ENCODE measurements at places on chromosomes 12 and 14. TPM values are rescaled to one million over a fixed set of nuclear protein-coding genes. Genes with fewer than 3 reads are reported as not detected.

- no peak for DNase-seq
- H3K4me3 ChIP-seq: no peak overlapping the region
- H3K36me3 ChIP-seq: no peaks in the 10 kb centered on the region
- peaks cover 74% of the 10 kb centered on the region for H3K4me1 ChIP-seq
Measured at GRCh38 chr14:99560403-99560802, 43.6 kb downstream of the CCDC85C start.

GRCh38 chr14:69152181-69152901 is 578 bp downstream of the DCAF5 start:
- no peaks in the 10 kb centered on the region for H3K4me1 ChIP-seq
- H3K36me3 ChIP-seq: no peaks in the 10 kb centered on the region
- no peaks in the 10 kb centered on the region for H3K27me3 ChIP-seq
- H3K27ac ChIP-seq: peak overlapping the region; percentile 90
- peak; percentile 46 for DNase-seq
- peak overlapping the region; percentile 87 for H3K4me3 ChIP-seq

GRCh38 chr14:74951443-74952179 is 3.8 kb downstream of the PGF start:
- H3K27me3 ChIP-seq: no peaks in the 10 kb centered on the region
- H3K27ac ChIP-seq: no peak overlapping the region
- DNase-seq: no peak
- H3K4me1 ChIP-seq: no peaks in the 10 kb centered on the region

DNA sequence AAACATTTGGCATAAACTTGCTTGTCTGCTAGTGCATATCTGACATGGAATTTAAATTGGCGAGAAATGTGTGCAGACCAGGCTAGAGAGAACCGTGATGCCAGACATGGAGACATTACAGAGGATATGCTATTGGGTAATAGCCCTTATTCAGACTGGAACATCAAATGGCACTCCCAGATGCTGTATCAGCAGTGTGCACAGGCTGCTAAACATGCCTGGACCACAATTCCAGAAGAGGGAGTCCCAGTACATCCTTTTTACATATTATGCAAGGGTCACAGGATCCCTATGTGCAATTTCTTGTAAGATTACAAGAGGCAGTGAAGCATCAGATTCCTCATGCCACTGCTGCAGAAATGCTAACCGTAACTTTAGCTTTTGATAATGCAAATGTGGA is 354.5 kb upstream of the FOXG1 start:
- no peak overlapping the region for H3K4me3 ChIP-seq
- H3K27me3 ChIP-seq: no peaks in the 10 kb centered on the region
- no peaks in the 10 kb centered on the region for H3K4me1 ChIP-seq
- H3K27ac ChIP-seq: no peak overlapping the region
- no peaks in the 10 kb centered on the region for H3K36me3 ChIP-seq
- no peak for DNase-seq

GRCh38 chr14:102754370-102755262 is 22.6 kb upstream of the TRAF3 start:
- no peaks in the 10 kb centered on the region for H3K36me3 ChIP-seq
- H3K27ac ChIP-seq: no peak overlapping the region
- no peaks in the 10 kb centered on the region for H3K4me1 ChIP-seq
- no peak for DNase-seq
- no peaks in the 10 kb centered on the region for H3K27me3 ChIP-seq

DNA sequence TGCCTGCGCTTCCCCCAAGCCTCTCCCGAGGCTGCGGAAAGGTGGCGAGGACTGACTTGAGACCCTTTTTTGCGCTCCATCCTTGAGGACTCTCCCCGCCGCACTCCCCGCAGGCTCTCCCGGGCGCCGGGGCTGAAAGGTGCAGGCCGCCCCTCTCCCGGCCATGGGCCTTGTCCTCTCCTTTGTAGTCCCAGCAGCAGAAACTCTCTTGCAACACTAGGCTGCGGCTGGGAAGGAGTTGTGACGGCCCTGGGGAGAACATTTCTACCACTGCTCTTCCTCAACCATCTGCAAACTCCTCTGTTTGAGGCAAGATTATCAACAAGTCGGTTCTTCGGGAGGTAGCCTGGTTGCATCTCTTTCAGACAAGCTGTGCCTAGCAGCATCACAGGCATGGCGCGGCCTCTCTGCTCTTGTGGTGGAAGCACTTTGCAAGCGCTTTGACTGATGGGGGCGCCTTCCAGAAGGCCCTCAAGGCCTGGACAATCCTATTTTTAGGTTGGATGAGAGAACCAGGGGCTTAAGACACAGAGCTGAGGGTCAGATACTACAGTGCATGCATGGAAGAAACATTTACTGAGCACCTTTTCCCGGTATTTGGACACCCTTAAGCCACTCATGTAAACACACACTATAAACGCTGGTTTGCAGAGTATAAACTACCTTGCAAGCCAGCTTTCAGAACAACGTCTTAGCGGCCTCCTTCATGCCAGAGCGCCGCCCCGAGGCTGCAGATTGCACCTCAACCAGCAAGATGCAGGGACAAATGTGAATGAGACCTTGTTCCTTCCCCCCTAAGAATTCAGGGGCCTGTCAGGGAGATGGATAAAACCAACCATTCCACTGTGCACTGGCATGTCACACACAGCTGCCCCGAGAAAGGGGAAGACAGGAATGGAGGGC is 1.2 kb upstream of the PRIMA1 start:
- peaks cover 11% of the 10 kb centered on the region for H3K4me1 ChIP-seq
- H3K36me3 ChIP-seq: no peaks in the 10 kb centered on the region
- H3K4me3 ChIP-seq: no peak overlapping the region
- no peak overlapping the region for H3K27ac ChIP-seq
- no peaks in the 10 kb centered on the region for H3K27me3 ChIP-seq

DNA sequence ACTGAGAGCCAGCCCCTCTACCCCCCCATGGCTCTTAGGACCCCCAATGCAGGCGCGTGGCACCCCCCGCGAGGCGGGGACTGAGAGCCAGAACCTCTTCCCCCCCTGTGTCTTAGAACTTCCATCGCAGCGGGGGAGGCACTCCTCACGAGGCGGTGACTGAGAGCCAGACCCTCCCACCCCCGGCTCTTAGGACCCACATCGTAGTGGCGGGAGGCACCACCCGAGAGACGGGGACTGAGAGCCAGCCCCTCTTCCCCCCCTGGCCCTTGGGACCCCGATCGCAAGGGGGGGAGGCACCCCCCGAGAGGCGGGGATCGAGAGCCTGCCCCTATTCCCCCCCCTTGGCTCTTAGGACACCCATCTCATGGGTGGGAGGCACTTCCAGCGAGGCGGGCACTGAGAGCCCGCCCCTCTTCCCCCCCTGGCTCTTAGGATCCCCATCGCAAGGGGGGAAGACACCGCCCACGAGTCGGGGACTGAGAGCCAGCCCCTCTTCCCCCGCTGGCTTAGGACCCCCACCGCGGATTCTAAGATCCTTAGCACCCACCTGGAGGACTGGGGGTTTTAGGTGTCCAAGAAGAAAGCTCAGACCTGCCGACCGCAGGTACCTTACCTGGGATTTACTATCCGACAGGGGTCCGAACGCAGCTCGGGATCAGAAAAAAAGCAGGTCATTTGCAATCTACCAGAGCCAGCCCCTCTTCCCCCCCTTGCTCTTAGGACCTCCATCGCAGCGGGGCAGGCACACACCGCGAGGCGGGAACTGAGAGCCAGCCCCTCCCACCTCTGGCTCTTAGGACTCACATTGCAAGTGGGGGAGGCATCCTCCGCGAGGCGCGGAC is 44.9 kb downstream of the DDX11 start:
- no peak overlapping the region for H3K27ac ChIP-seq
- peak; percentile 51 for DNase-seq
- no peaks in the 10 kb centered on the region for H3K36me3 ChIP-seq
- H3K27me3 ChIP-seq: no peaks in the 10 kb centered on the region

The MOK gene
- total RNA-seq: 3.0 TPM

The BCL2L14 gene
- not detected for total RNA-seq

The KCNA5 gene
- total RNA-seq: not detected

The CELA1 gene
- not detected for total RNA-seq

The CEP290 gene
- total RNA-seq: 4.1 TPM

The CLECL1 gene
- total RNA-seq: 0.60 TPM
